ENCODE measurements at places on chromosomes 4 and X.

DNA sequence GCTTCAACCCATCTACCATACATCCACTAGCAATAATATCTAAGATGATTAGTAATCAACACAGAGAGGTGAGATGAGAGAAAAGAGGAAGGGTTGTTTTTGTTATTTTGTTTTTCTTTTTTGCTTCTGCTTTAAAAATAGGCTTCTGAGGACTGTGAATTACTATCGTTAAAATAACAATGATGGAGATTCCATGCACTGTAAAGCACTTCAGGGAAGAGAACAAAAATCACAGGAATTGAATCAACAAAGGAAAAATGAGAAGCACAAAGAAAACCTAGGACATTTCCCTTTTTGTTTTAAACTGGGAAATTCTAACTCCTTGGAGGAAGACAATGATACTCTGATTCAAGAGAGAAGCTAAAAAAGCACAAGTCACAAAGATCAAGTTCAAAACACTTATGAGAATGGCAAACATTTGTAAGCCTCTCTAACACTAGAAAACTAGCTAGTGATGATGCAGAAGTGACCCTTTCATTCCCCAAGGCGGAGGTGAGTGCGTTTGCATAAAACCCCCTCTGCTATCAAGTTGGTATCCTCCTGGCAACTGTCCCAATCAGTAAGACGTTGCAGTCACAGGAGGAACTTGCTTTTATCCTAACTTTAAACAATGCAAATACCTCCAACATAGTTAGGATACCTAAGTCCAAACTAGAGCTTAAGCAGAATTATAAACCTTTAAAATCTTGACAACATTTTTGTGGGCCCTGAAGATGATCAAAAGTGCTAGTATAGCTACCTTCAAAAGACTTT, 308.5 kb downstream of the CAMK2D start:
- no peak for DNase-seq

DNA sequence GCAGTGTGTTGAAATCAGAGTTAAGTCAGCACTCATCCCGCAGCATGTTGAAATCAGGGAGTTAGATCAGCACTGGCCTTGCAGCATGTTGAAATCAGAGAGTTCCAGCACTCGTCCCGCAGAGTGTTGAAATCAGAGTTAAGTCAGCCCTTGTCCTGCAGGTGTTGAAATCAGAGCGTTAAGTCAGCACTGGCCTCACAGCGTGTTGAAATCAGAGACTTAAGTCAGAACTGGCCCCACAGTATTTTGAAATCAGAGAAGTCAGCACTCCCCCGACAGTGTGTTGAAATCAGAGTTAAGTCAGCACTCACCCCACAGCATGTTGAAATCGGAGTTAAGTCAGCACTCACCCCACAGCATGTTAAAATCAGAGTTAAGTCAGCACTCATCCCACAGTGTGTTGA, 10.9 kb upstream of the UVSSA start:
- no peak for DNase-seq

DNA sequence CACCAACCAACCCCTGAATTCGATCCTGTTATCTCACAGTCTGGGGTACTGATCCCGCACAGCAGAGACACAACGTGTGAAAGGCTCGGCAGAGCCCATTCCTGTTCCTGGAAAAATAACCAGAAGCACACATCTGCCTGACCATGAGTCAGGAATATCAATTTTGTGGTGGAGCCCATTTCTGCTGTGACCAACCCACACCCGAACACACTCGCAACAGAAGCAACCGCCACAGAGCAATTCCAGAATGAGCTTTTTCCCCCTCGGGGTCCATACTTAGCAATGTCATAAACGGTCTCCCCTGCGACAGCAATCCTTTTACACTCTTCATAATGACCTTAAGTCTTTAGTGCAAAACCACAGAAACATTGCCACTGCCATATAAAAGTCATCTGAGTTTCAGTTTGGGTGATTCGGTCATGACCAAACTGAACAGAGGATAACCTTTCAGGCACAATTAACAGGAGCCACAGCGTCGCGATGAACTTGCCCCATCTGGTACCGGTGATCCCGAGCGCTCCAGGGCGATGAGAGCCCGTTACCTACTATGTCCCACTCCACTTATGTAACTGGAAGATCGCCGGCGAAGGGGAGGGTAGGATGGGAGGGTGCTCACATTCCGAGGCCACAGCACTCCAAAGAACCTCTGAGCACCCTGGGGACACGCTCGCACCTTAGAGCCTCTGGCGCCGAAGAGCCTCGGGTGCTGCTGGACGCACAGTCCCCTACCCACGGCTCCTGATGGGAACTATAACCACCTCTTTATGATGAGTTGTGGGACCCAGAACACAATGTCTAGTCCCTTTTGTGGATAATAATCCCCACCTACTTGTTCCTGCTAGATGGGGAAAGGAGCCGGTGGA, 1.1 kb downstream of the MECP2 start:
- no peak for DNase-seq

- DNase-seq = no peak
These were observed 14.5 kb downstream of the UGT2B15 start for GRCh38 chr4:68655764-68656444.

- no peak for DNase-seq
These were observed 1136.8 kb upstream of the TENM3 start for GRCh38 chr4:181106398-181106797.

- DNase-seq = no peak
These were observed 96.8 kb downstream of the FNIP2 start for GRCh38 chr4:158865520-158866177.

- DNase-seq = no peak
These were observed 37.3 kb downstream of the SLIT2 start for GRCh38 chr4:20288846-20289512.

GRCh38 chr4:66000510-66001117, 330.3 kb upstream of the EPHA5 start:
- no peak for DNase-seq

GRCh38 chr4:17664755-17665154, 50.3 kb downstream of the MED28 start:
- DNase-seq = no peak

DNA sequence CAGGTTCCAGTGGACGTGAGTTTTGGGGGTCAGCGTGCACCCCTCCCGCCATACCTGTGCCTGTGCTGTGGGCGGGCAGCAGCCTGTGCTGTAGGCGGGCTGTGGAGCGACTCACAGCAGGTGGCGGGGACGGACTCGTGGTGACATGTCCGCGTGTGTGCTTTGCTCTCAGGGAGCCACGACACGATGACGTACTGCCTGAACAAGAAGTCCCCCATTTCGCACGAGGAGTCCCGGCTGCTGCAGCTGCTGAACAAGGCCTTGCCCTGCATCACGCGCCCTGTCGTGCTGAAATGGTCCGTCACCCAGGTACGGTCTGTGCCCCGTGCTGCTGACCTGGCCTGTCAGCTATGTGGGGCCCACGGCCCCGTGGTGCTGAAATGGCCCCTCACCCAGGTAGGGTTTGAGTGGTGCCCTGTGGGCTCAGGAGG, 7.4 kb downstream of the PLCXD1 start:
- DNase-seq = no peak
